NCI-H446 (cell line): ENCODE measurements at places on chromosomes 7 and 10.
A peak's percentile ranks its signal among the peaks of the same experiment; 100 is the strongest.

DNA sequence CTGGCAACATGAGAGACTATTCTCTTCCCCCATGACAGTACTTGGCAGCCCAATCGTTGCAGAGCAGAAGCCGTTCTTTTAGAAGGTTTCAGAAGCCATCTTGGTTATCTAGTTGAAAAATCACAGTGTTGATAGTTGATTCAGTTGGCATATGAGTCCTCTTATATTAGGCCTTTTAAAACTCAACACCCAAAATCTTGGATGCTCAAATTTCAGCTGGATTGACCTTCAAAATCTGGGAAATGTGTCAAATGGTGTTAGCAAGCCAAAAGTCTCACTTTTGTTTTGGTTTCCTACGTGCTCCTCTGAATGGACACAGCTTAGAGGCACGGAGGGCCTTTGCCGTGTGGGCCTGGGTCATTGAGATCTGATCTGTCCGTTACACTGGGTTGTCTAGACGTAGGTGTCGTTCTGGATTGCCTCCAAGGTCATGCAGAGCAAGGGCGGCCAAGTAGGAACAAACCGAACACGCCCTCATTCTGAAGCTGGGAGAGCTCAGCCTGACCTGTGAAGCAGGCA, 59.3 kb upstream of the BMPER start:
- no peak for DNase-seq

- no peak for DNase-seq
Observed at GRCh38 chr10:43039624-43040481, 37.0 kb upstream of the RET start.

DNA sequence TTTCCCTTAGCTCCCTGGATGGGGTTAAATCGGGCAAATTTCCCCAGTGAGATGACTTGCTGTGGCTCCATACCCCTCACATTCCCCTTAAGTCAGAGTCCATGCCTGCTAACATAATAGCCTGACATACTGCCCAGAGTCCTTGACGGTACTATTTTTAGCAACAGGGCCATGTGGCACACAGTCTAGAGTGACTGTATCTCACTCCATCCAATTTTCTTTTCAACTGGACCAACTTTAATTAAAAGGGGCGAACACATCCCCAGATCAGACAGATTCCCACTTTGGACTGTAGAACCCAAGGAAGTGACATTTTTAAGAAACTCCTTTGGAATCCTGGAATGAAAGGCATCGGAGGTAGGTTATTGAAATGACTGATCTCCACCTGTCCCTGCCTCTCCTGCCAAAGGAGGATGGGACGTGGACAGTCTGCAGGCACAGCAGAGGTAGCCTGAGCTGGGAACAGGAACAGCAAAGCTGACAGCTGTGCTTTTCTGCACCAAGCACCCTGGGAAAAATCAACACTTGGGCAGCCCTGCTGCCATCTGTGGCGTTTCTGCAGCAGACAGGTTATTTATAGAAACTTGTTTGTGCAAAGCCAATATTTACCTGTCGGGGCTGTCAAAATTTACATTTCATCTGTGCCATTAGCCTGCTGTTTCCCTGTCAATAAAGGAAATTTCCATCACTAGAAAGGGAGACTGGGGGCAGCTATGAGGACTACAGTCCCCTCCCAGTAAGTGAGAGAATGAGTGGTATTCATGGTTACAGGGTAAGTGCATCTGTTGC, 221.5 kb upstream of the AOAH start:
- peak; percentile 30 for DNase-seq

DNA sequence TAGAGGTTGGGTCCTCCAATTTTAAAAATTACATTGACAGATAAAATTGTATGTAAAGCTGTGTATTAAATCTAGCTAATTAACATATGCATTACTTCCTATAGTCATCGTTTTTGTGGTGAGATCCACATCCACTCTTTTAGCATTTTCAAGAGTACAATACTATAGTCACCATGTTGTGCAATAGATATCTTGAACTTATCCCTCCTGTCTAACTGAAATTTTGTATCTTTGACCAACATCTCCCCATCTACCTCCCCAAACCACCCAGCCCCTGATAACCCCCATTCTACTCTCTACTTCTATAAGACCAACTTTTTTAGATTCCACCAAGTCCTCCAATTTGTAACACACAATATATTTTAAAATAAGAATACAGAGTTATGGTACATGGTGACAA, 208.0 kb downstream of the RELN start:
- no peak for DNase-seq

DNA sequence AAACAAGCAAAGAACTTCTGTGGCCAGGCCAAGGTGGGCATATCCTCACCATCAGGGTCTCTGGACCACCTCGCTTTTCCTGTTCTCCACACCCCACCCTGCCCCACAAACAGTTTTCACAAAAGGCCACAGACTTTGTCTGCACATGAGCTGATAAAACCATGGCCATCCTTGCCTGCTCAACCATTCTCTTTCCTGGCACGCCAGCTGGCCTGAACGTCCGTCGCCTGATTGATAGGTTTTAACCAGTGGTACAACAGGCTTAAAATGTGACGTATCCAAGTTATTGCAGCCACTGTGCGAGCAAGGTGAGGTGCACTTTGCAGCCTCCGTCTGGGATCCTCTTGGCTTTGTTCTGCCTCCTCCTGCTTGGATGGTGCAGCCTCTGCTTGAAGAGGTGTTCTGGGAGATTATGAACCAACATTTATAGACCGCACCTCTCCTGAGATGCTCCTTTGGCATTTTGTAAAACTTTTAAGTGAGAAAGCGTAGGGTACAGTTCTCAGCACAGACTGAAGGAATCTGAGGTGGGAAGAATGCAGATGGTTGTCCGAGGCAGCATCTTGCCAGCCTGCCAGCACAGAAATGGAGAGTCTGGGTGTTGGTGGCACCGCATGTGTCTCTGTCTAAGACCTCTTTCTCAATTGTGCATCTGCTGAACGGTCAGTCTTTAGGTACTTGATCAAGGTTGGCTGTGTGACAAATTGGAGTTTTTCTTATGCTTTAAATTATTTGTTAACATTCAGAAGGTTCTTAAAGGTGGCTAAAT, 288.3 kb downstream of the CELF2 start:
- DNase-seq = no peak

DNA sequence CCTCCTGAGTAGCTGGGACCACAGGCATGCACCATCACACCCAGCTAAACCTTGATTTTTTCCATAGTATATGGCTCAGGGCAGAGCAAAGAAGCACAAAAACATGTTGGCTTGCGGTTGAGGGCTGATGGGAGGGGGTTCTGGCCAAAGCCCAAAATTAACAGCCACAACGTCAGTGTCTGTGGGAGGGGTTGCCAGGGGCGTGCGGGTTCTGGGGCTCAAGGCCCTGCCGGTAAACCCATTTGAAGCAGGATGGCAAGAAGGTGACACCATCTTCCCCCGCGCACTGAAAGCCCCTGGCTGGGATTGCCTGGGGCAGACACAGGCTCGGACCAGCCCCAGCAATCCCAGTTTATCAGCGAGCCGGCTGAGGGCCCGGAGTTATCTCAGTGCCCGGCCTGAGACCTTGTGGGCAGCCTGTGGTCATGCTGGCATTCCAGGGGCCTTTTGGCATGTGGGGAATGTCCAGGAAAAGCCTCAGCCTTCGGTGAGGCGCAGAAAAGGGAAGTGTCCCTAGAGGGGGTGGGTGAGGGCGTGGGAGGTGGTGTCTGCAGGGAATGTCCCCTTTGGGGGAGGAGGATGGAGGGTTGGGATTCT, 167.7 kb upstream of the TNRC18 start:
- DNase-seq = no peak

GRCh38 chr10:101466016-101466912, 112.3 kb downstream of the BTRC start:
- no peak for DNase-seq

DNA sequence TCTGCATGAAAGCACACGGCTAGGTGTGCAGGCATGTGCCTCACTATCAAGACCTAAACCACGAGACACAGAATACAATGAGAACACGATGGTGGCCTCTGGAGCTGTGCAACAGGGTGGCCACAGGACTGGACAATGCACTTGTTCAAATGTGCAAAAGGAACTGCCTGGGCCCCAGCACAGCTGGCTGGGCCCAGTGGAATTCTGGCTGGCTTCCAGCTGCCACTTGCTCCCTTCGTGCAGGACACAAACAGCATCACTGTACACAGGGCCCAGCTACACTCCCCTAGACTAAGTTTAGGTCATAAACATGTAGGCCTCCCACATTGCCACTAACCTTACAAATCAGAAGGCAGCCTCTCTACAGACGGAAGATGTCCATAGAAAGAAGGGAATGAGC, 23.4 kb downstream of the DOCK4 start:
- DNase-seq = no peak

DNA sequence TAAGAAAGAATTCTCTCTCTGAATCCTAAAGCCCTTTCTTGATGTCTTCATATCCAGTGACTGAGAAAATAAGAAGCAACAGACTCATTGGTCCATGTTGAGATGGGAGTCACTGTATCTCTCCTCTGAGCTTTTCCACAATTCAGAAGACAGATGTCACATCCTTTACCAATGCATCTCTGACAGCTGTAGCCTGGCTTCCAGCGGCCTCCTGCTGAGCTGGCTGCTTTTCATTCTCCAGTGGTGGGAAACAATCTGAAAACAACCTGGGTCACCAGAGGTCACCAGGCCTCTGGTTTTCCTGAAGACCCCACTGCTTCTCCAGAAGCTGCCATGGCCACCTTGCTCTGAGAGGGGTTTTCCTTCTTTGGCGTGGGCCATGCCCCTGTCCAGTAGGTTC, 18.3 kb upstream of the RPA3 start:
- DNase-seq = peak; percentile 43

GRCh38 chr10:89556600-89556999, 21.2 kb upstream of the SLC16A12 start:
- DNase-seq = no peak

- no peak for DNase-seq
Observed at GRCh38 chr10:129973674-129974059, 9.6 kb upstream of the EBF3 start.

DNA sequence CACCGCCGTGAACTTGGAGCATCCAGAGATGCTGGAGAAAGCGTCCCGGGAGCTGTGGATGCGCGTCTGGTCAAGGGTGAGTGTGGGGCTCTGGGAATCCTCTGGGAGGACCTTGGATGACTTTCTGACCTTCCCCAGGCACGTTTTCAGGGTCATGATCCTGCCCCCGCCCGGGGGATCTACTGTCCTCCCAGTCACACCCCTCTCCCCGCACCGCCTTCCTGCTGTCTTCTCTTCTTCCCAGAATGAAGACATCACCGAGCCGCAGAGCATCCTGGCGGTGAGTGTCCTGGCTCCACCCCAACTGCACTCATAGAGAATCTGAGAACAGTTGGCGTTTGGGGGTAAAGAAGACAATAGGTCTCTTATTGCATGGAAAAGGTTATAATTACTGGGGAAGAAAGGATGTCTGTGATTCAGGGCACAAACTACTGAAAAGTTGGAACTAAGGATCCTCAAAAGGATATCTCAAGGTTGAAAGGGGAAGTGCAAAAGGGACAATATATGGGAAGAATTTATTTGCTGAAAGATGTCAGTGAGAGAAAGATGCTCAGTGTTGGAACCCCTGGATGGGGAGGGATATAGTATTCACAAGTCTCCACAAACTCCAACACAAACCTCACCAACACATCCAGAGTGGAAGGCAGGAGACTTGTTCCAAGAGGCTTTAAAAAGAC, 1.9 kb downstream of the GSTK1 start:
- no peak for DNase-seq

DNA sequence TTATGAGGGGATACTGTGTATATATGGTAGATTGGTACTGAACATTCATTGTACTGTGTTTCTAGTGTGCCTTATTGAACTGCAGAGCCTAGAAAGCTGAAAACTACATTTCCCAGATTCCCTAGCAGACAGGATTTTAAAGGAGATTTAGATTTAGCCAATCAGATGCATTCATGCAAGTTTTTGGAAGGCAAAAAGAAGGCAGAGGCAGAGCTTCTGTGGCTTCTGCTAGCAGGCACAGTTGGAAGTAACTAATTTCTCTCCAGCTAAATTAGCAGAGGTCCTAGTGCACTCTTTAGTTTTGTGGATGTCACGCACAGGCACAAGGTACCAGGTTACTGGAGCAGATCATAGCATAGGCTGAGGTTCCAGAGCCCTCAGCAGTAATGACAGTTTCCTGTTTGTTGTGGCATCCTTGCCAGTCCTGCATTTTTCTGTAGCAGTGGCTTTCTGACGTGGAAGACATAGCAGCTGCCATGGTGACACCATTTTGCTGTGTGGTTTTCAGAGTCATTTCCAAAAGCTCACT, 83.7 kb upstream of the CCDC71L start:
- DNase-seq = no peak

- DNase-seq = no peak
Observed at GRCh38 chr7:150446288-150446938, 4.0 kb upstream of the GIMAP8 start.

DNA sequence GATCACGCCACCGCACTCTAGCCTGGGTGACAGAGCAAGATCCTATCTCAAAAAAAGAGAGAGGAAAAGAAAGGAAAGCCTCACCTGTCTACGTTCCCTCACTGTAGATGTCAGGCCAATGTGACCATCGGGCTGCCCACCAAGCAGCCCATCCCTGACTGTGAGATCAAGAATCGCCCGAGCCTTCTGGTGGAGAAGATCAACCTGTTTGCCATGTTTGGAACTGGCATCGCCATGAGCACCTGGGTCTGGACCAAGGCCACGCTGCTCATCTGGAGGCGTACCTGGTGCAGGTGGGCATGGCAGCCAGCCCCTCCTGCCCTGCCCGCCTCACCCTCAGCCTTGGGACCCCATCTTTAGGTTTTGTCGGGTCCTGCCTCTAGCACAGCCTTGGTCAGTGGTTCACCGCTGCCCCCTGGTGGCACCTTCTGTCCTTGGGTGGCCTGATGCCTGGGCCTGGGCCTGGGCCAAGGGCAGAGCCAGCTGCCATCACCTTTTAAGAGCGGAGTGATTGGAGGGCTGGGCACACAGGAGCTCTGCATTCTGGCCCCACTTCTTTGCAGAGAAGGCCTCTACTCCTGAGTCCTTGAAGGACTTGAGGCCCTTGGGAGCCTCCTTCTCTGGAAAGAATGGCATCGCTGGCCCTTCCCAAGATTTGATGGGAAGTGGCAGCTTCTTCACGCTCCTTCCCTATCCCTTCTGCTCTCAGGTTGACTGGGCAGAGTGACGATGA, 14.4 kb upstream of the AHCYL2 start:
- DNase-seq = peak; percentile 72

DNA sequence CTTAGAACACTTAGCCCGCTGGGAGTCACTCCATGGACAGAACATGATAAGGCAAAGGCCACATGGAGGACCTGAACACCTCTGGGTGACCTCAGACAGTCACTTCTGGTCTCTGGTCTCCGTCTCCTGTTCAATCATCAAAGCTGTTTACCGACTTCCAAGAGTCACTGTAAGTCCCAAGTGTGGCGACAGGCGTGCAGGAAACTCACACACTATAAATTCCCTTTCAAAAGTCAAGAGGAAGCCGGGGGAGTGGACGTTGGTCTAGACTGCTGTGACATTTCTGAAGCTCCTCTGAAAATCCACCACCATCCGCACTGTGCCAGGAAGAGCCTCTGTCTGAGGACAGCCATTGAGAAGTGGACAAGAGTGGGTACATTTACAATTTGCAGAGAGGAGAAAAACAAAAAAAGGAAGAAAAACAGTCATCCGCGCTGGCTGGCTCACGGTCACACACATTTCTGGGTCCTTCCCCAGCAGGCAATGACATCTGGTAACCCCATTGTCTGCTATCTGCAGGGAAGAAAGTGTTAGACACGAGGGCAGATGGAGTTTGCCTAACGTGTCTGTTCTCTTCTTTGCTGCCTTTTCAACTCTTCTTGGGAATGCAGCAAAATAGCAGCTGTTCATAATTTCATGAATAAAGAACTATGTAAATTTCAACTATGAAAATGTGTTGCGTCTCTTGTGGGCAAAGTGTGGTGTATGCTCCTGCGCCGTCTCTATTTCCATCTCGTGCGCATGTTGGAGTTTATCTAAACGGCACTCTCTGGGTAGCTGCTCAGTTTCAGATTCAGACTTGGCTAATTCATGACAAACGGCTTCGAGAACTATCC, 32.9 kb upstream of the CUX1 start:
- no peak for DNase-seq
